Progenitor cell of endocrine pancreas (in vitro differentiated cells): ENCODE measurements at places on chromosomes 7 and 10. TPM values are rescaled to one million over a fixed set of nuclear protein-coding genes. Genes with fewer than 3 reads are reported as not detected.

SFRP5 gene
- total RNA-seq: 73.1 and 81.0 TPM in 2 replicates

TBL2 gene
- total RNA-seq: 42.1 and 44.9 TPM in 2 replicates

TRIM50 gene
- 10.9 and 11.2 TPM in 2 replicates for total RNA-seq

RBM20 gene
- total RNA-seq: 1.5 and 2.7 TPM in 2 replicates

BAIAP2L1 gene
- 32.7 and 34.2 TPM in 2 replicates for total RNA-seq

EGR2 gene
- total RNA-seq: 0.71 and 1.1 TPM in 2 replicates

C7orf33 gene
- total RNA-seq: not detected in 2 replicates

TAF6 gene
- 79.6 and 91.2 TPM in 2 replicates for total RNA-seq

SUN3 gene
- not detected in 2 replicates for total RNA-seq

VIPR2 gene
- 0.24 and 0.36 TPM in 2 replicates for total RNA-seq

RASA4 gene
- total RNA-seq: 20.2 and 21.0 TPM in 2 replicates

EFCAB10 gene
- 0.53 and 0.73 TPM in 2 replicates for total RNA-seq

PDIA4 gene
- total RNA-seq: 238 TPM in 2 replicates

CD36 gene
- total RNA-seq: 7.2 and 7.7 TPM in 2 replicates

EBF3 gene
- total RNA-seq: 0.19 and 0.38 TPM in 2 replicates

GIMAP1 gene
- not detected in 2 replicates for total RNA-seq

TDRD1 gene
- total RNA-seq: not detected in 2 replicates

CYP3A4 gene
- not detected in 2 replicates for total RNA-seq

MYOF gene
- 25.5 and 35.2 TPM in 2 replicates for total RNA-seq

IFIT1 gene
- 0.20 and 0.34 TPM in 2 replicates for total RNA-seq

DIP2C gene
- 26.3 and 27.2 TPM in 2 replicates for total RNA-seq

ACTL6B gene
- 4.1 and 4.2 TPM in 2 replicates for total RNA-seq

SLC16A12 gene
- 16.1 and 20.6 TPM in 2 replicates for total RNA-seq

DGKI gene
- total RNA-seq: 0.41 and 0.91 TPM in 2 replicates

FKBP6 gene
- total RNA-seq: not detected in 2 replicates

OR2A42 gene
- 0.20 TPM in 1 of 2 replicates, not detected in the other for total RNA-seq

SLC13A1 gene
- not detected in 2 replicates for total RNA-seq

MKX gene
- total RNA-seq: 0.31 and 0.67 TPM in 2 replicates

C10orf62 gene
- 0.91 and 0.96 TPM in 2 replicates for total RNA-seq
